Fibroblast of skin of left quadriceps (primary cell): ENCODE measurements at places on chromosomes 5 and 9.

- no peak for DNase-seq
Measured at GRCh38 chr5:149680810-149681221, 49.3 kb upstream of the PPARGC1B start.

- no peak for DNase-seq
Measured at GRCh38 chr9:79812507-79813257, 240.9 kb downstream of the TLE4 start.

DNA sequence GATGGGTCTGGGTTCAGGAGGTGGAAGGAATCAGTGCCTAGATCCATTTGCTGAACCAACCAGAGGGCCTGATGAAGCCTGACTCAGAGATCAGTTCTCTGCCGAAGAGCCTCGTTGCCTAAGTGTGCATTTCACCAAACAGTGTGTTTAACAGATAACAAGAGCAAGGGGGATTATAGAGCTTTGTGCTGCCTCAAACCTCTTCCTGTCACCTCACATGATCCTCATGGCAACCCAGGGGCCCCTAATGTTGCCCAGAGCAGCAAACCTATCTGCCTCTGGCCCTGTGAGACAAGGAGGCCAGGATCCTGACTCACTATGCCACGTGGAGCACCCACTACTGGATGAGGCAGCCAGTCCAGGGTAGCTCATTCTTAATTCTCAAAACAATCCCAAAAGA lies 66.3 kb upstream of the EPB41L4B start:
- DNase-seq: no peak

DNA sequence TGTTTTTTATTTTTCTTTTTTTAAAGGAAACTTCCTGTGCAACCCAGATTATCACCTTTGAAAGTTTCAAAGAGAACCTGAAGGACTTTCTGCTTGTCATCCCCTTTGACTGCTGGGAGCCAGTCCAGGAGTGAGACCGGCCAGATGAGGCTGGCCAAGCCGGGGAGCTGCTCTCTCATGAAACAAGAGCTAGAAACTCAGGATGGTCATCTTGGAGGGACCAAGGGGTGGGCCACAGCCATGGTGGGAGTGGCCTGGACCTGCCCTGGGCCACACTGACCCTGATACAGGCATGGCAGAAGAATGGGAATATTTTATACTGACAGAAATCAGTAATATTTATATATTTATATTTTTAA lies 2.1 kb downstream of the CSF2 start:
- DNase-seq: no peak

DNA sequence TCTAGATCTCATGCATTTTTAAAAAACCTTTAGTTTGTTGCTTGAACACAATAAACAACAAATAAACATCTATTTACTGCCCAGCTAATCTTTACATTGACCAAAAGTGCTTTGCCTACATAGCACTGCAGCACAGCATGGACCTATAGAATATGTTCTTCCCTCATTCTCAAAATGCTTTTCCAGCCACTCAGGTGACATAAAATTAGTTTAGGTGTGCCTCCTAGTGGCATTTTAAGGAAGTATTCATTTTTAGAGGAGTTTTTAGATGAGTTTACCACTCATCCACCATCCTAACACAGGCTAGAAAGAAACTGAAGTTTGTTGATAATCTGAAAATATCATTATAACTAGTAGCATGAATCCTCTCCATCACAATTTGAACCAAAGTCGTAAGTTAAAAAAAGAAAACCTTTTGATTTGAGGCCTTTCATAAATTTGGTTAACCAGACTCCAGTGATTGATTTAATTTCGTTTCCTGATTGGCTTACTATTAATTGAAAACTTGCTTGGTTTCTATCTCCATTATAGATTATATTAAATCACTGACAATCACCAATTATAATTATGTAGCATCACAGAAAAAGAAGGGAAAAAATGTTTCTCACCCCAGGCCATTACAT lies 12.6 kb downstream of the PLGRKT start:
- no peak for DNase-seq

DNA sequence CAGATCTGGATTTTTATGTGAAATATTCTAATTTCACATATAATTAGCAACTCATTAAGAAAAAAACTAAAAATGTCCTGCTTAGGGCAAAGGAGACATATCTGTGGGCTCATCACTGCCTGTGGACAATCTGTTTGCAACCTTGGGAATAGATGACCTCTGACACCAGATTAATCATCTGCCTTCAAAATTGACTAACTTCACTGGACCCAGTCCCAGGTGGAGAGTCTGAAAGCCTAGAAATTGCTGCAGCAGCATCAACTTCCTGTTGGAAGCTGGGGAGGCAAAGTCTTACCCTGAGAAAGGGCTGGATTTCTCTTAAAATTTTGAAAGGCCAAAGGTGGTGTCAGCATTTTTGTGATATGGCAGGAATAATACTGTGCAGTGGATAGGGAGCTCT lies 76.3 kb upstream of the TNC start:
- no peak for DNase-seq

GRCh38 chr9:88536023-88536324 lies 996 bp downstream of the NXNL2 start:
- DNase-seq: no peak

DNA sequence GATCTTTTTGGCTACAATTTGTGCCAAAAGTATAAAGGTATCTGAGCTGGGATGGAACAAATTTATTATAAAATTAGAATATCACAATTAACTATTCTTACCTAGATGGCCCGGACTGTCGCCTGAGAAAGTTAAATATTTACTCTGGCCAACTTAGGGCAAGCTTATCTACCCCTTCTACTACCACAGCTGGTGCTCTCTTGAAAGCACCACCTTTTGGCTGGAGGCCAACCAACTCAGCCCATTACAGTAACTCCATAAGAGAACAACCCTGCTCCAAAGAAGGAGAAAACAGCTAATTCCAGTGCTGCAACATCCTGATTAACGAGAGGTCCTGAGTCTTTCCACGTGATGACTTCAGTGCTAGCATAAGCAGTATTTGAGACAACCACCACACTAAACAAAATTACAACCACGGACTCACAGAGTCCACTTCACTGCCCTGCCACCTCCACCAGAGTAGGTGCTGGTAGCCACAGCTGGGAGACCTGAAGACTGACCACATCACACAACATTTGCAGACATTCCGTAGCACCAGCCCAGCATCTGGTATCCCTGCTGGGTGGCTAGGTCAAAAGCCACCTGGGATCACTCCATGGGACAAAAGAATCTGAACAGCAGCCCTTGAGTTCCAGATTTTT lies 43.2 kb downstream of the RGMB start:
- no peak for DNase-seq

GRCh38 chr5:154394307-154394706 lies 51.5 kb upstream of the SAP30L start:
- no peak for DNase-seq

- DNase-seq: no peak
Measured at GRCh38 chr9:114163517-114163951, 8.2 kb downstream of the COL27A1 start.

GRCh38 chr5:72040513-72040912 lies 66.8 kb upstream of the MAP1B start:
- no peak for DNase-seq

GRCh38 chr5:157443041-157443549 lies 16.9 kb upstream of the NIPAL4 start:
- DNase-seq: peak; percentile 52

DNA sequence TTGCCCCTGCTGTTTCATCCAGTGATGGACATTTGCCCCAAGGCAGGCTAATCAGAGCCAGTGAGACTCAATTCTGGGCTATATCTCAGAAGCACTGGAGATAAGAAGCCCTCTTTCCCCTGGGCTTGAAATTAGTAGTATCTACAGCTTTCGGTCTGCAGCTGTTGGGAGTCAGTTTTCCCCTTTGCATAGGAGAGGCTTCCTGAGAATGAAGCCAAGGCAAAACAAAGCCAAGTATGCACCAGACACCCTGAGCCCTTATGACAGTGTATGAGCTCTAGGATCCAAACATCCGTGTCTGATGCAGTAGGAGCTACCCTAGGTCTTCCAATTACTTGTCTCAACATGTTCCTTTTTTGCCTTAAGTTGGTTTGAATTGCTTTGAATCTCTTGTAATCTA lies 79.2 kb upstream of the PANK3 start:
- DNase-seq: no peak

GRCh38 chr9:36976371-36977030 lies 57.6 kb downstream of the PAX5 start:
- no peak for DNase-seq

- DNase-seq: no peak
Measured at GRCh38 chr9:132068605-132069004, 11.1 kb downstream of the MED27 start.

GRCh38 chr9:35229779-35230143 lies 68.0 kb downstream of the UNC13B start:
- DNase-seq: no peak

- DNase-seq: peak; percentile 13
Measured at GRCh38 chr5:4533457-4534105, 606.5 kb upstream of the ADAMTS16 start.

DNA sequence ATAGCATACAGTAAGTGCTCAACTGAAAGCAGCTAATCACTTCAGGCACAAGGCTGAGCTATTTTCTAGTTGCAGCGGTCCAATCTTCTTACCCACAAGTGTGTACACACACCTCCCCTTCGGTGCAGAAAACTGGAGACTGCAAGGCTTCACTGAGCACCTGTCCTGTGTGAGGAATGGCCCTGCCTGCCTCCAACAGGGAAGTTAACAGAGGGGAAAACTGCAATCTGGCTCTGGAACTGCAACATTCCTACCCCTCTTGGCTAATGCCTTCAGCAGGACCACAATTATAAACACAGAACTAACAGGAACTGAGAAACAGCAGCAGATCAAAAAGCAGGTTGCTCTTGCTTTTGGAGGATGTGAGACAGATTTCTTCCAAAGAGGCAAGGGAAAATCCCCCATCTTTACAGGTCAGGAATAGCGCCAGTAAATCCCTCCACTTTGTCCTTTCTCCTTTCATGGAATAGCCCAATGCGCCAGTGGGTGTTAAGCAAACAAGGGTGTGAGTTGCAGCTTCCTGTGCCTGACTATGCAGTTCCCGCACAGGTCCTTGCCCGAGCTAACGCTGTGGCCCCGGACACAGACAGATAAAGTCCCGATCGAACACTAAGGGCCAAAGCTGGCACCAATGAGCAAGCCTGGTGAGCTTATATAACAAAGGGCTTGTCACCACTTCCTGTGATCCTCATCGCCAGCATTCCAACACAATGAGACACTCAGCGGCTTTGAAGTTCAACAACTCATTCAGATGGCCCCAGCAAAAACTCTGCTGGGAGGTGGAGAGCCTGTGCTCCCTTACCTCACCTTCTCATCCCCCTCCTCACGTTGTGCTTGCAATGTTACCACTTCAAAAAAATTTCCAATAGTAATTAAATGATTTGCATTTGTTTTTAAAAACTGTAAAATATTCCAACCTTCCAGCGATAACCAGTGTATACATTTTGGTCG lies 21.5 kb downstream of the SHB start:
- peak; percentile 74 for DNase-seq

GRCh38 chr9:19640014-19640413 lies 148.8 kb downstream of the SLC24A2 start:
- DNase-seq: no peak

DNA sequence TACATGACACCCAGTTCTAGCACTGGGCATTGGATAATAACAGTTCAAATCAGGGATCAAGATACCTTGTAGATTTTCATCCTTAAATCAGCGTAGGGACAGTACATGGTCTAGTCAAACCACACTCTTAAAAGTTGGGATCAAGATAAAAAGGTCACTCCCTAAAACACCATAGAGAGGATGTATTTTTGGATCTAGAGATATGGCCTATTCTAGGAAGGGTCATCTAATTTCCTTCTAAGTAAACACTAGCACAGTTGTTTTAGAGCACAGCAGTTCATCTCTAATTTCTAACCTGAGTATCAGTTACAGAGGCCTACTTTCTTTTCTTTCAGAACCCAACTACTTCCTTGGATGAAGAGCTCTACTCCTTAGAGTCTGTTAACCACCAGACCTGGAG lies 166.4 kb upstream of the GRIN3A start:
- DNase-seq: no peak

- no peak for DNase-seq
Measured at GRCh38 chr5:2302169-2302568, 419.4 kb upstream of the IRX4 start.

DNA sequence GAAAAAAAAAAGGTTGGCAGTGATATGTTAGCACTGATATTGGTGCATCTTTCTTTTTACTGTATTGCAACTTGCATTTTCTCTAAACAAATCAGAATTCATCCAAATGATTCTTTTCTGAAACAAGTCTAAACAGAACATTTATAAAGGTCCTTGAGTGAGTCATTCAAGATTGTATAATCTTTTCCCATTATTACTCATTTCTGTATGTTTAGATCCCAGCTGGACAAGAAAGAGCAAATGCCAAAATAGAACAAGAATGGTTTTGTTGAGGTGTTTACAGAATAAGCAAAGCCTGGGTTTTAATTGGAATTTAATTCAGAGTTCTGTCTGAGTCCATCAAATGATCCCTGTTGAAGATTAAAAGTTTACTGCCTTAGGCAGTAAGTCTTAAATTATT lies 112.3 kb downstream of the VCAN start:
- peak; percentile 21 for DNase-seq

GRCh38 chr5:2465383-2465782 lies 286.1 kb downstream of the IRX2 start:
- no peak for DNase-seq

DNA sequence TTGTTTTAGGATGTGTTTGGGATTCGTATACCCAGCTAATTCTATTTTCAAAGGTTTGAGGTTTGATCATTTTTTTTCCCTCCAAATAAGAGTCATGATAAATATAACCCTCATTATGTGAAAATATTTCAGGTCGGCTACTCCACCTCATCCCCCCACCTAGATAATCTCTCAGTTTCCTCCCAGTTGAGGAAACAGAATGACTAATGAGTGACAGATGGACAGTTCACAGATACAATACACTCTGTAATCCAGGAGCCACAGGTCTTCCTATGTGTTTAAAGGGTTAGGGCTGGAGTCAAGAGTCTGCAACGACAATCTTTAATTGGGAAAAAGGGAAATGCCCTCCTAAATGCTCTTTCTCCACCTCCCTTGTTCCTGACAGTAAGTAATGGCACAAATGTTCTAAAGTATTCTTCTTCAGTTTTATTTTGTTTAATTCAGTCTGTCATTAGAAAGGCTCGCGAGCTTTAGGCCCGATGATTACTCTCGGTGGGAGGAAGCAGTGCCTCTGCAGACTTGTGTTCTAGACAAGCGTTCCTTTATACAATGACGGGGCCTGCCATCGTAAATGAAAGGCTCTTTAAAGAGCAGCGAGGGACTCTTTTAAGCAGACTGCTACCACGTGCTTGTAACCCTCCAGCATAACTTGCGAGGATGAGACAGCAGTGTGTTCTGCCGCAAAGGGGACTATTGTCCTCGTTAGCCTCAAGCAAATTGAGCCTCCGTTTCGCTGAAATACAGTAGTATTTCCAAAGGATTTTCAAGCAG lies 69.0 kb downstream of the MEF2C start:
- DNase-seq: no peak

GRCh38 chr9:136527721-136528710 lies 17.8 kb downstream of the NOTCH1 start:
- no peak for DNase-seq

- DNase-seq: no peak
Measured at GRCh38 chr5:155079698-155080097, 66.1 kb downstream of the KIF4B start.

GRCh38 chr9:136512651-136513071 lies 29.8 kb upstream of the SEC16A start:
- no peak for DNase-seq

- DNase-seq: no peak
Measured at GRCh38 chr9:1077616-1078015, 27.5 kb downstream of the DMRT2 start.
